Activated naive CD4-positive, alpha-beta T cell treated with anti-CD3 and anti-CD28 coated beads, Interleukin-2, amount 50 U/mL, for 16 hours (primary cell): ENCODE measurements at places on chromosomes 7 and 10.

GRCh38 chr10:20871970-20872369 lies 25.1 kb downstream of the NEBL start:
- DNase-seq: no peak

GRCh38 chr7:123047955-123048354 lies 52.5 kb upstream of the TAS2R16 start:
- DNase-seq: no peak

- no peak for DNase-seq
Measured at GRCh38 chr10:86373251-86373650, 6.7 kb upstream of the GRID1 start.

DNA sequence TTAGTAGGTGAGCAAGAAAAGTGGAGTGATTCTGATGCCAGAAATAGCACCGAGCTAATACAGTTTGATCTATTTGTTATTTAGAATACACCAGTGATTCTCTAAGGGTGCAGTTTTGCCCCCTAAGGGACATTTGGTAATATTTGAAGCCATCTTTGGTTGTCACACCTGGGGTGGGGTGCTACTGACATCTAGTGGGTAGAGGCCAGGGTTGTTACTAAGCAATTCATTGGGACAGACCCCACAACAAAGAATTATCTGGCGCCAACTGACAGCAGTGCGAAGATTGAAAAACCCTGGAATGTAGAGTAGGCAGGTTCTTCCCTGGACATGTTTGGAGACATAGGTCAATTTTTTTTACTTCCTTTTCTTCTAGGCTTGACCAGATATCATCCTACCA lies 14.6 kb downstream of the PALS2 start:
- DNase-seq: peak; percentile 39

GRCh38 chr7:1028775-1029636 lies 15.3 kb upstream of the GPR146 start:
- peak; percentile 53 for DNase-seq

GRCh38 chr7:2986561-2986960 lies 57.1 kb downstream of the CARD11 start:
- no peak for DNase-seq

DNA sequence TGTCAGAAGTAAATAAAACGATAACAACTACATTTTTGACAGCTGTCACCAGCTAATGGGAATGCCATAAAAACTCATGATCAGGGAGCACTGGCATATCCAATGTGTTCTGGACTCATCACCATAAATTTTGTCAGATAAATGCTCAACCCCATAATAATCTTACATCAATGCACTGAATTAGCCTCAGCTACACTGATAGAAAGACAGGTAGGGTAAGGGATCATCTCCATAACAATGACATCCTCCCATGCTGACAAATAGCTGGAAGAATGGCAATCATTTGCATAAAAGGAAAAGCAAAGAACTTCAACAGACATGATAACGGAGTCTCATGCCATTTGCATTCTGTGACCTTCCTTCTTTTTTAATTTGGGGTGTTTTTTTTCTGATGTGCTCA lies 352.8 kb upstream of the PFKP start:
- DNase-seq: no peak

GRCh38 chr10:58593008-58593407 lies 80.3 kb downstream of the BICC1 start:
- no peak for DNase-seq

- no peak for DNase-seq
Measured at GRCh38 chr10:101464599-101464998, 110.6 kb downstream of the BTRC start.

- no peak for DNase-seq
Measured at GRCh38 chr10:3961082-3961481, 176.1 kb upstream of the KLF6 start.

GRCh38 chr10:97355571-97355975 lies 21.0 kb upstream of the FRAT2 start:
- DNase-seq: no peak

DNA sequence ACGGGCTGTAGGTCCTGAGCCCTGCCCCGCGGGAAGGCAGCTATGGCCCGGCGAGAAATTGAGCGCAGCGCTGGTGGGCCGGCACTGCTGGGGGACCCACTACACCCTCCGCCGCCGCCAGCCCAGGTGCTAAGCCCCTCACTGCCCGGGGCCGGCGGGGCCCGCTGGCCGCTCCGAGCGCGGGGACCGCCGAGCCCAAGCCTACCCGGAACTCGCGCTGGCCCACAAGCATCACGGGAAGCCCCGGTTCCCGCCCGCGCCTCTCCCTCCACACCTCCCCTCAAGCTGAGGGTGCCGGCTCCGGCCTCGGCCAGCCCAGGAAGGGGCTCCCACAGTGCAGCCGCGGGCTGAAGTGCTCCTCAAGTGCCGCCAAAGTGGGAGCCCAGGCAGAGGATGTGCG lies 5.5 kb upstream of the CACUL1 start:
- DNase-seq: no peak

GRCh38 chr10:114967071-114967470 lies 29.1 kb downstream of the TRUB1 start:
- DNase-seq: no peak
